ENCODE measurements at places on chromosomes 2 and 18. TPM values are rescaled to one million over a fixed set of nuclear protein-coding genes. Genes with fewer than 3 reads are reported as not detected.
A peak's percentile ranks its signal among the peaks of the same experiment; 100 is the strongest.

CCDC141 gene
- total RNA-seq = 0.29 TPM

DNA sequence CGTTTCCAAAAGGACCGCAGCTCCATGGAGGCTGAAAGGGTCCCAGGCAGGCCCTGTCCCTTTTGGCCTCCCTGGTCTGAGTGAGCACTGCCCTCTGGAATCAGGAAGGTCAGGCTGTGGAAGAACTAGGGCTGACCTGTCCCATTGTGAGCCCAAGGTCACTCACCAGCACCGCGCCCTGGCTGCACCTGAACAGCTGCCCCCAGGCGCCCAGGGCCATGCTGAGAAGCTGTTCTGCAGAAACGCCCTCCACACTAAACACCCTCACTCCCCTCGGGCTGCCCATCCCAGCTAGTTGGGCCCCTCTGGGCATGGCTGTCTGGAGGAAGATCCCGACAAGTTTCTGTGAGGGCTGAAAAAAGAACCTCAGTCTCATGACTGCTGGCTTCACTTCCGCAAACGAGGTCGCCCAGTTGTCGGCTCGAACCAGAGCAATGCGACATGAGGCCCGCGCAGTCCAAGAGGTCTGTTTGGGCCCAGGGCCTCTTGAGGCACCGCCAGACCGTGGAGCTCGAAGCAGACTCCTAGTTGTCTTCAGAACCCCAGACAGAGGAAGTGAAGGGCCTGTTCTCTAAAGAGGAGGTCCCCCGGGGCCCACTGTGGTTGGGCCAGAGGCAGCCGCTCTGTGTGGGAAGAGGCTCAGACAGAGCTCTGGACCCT is 64.4 kb downstream of the INPP5D start:
- DNase-seq = no peak
- H3K36me3 ChIP-seq = no peaks in the 10 kb centered on the region
- no peak overlapping the region for H3K27ac ChIP-seq
- H3K4me3 ChIP-seq = no peak overlapping the region
- H3K4me1 ChIP-seq = no peaks in the 10 kb centered on the region

DNA sequence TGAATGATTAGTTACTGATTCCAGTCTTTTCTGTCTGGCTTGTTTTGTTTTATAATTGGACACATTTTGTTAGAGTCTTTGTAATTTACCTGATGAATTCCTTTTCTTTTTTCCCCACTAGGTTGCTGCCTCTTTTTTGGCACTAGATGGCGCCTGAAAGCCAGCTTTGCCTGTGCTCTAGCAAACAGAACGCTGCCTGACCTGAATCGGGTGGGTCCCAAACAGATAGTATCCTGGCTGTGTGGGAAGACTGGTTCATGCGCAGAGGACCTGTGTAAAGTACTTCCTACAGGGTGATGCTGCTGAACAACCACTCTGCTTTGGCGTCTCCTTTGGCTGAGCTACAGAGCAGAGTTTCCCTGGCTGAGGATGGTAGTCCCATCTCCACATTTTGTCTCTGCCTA is 288.2 kb downstream of the IKZF2 start:
- no peaks in the 10 kb centered on the region for H3K36me3 ChIP-seq
- H3K27me3 ChIP-seq = no peaks in the 10 kb centered on the region
- no peak for DNase-seq
- H3K4me1 ChIP-seq = no peaks in the 10 kb centered on the region

DNA sequence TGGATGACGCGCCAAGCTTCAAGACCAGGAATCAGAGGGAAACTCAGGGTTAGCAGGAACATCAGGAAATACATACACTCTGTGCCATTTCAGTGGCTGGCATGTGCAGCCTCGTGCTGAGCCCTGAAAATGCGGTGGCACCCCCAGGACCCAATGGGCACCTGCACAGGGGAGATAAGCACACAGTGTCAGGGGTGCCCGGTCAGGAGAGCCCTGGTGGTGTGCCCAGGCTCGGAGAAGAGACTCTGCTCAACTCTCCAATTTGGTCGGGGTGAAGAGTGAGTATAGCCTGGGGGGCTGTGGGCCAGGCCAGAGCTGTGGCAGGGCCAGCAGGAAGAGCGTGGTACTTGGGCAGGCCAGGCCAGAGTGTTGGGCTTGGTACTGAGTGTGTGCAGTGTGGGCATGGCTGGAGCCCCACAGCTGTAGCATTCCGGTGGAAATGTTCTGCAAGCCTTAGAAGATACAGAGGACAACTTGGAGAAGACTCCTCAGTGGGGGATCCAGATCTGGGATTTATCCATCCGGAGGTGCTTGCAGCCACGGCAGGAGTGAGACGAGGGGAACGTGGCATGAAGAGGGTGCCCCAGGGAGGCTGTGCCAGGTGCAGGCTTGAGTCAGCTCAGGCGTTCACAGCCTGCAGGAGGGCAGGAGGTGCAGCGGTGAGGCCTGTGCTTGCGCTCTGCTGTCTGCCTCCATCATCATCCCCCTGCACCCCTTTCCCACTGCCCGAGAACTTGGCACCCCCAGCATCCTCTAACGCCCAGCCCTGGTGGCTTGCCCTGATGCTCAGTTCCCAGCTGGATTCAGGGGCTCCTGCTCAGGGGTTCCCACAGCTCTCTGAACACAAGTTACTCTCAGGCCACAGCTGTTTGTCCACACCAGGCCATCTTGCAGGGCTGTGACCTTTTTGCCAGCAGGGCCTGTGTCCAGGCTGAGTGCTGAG is 451.7 kb upstream of the HS6ST1 start:
- no peaks in the 10 kb centered on the region for H3K4me1 ChIP-seq
- no peak overlapping the region for H3K27ac ChIP-seq
- DNase-seq = no peak
- no peaks in the 10 kb centered on the region for H3K27me3 ChIP-seq
- no peak overlapping the region for H3K4me3 ChIP-seq
- H3K36me3 ChIP-seq = no peaks in the 10 kb centered on the region

DNA sequence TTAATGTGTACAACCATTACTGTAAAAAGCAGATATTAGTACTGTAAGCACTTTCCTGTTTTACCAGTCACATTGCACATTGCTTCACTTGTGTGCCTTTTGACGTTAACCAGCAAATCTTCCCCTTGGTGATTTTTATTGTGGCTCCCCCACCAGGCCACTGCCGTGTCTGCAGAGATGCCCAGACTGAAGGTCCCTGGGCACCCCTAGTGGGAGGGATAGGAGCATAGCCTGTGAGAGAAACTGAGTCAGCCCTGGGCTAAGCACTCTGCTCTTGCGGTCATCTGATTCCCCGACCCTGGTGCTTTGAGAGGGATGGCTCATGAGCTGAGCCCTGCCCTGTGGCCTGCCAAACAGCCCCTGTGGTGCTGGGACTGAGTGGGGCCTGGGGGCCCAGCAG is 73.4 kb downstream of the INPP4A start:
- H3K36me3 ChIP-seq = no peaks in the 10 kb centered on the region
- no peak overlapping the region for H3K4me3 ChIP-seq
- no peak for DNase-seq
- no peaks in the 10 kb centered on the region for H3K27me3 ChIP-seq
- H3K4me1 ChIP-seq = peaks cover 10% of the 10 kb centered on the region

DNA sequence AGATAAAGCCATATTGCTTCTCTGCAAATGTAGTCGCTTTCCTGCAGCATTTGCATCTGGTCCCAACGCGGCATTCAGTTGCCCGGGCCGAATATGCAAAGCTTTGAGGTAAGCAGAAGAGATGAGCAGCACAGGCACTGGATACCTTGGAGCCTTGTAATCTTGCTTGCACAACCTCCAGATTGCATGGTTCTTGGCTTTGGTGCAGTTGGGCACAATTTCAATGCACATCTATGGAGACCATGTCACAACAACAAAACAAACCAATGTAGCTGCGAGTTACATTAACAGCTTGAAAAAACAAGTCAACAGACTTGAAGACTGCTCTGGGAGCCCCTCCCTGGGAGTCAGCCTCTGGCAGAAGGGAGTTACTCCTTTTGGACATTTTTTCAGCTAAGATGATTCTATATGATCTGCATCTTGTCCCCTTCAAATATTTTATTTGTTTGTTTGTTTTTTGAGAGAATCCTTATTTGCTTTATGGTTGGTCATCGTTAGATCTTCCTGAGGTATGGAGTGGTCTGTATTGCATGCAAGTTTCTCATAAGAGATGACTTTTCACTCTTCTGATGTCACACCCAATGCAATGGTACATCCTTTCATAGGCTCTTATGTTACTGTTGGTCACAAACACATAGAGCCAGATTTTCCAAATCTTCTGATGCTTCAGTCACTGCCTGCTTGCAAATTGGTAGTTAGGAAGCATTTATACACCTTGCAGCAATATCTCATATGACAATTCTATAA is 113.5 kb downstream of the EFEMP1 start:
- peak; percentile 74 for DNase-seq
- H3K27me3 ChIP-seq = no peaks in the 10 kb centered on the region
- H3K36me3 ChIP-seq = no peaks in the 10 kb centered on the region

- no peaks in the 10 kb centered on the region for H3K4me1 ChIP-seq
- H3K27ac ChIP-seq = no peak overlapping the region
- H3K27me3 ChIP-seq = no peaks in the 10 kb centered on the region
These were observed 23.4 kb downstream of the FBLN7 start for GRCh38 chr2:112161431-112162145.

- no peak overlapping the region for H3K27ac ChIP-seq
- no peaks in the 10 kb centered on the region for H3K4me1 ChIP-seq
- DNase-seq = no peak
- no peaks in the 10 kb centered on the region for H3K27me3 ChIP-seq
- no peaks in the 10 kb centered on the region for H3K36me3 ChIP-seq
These were observed 633.5 kb downstream of the DCDC2C start for GRCh38 chr2:4336864-4337263.

GRCh38 chr2:65351234-65351947 is 81.0 kb downstream of the SPRED2 start:
- DNase-seq = no peak
- peak overlapping the region; percentile 35 for H3K27ac ChIP-seq
- H3K36me3 ChIP-seq = no peaks in the 10 kb centered on the region
- H3K4me3 ChIP-seq = no peak overlapping the region
- no peaks in the 10 kb centered on the region for H3K27me3 ChIP-seq

CHRNG gene
- not detected for total RNA-seq

DNA sequence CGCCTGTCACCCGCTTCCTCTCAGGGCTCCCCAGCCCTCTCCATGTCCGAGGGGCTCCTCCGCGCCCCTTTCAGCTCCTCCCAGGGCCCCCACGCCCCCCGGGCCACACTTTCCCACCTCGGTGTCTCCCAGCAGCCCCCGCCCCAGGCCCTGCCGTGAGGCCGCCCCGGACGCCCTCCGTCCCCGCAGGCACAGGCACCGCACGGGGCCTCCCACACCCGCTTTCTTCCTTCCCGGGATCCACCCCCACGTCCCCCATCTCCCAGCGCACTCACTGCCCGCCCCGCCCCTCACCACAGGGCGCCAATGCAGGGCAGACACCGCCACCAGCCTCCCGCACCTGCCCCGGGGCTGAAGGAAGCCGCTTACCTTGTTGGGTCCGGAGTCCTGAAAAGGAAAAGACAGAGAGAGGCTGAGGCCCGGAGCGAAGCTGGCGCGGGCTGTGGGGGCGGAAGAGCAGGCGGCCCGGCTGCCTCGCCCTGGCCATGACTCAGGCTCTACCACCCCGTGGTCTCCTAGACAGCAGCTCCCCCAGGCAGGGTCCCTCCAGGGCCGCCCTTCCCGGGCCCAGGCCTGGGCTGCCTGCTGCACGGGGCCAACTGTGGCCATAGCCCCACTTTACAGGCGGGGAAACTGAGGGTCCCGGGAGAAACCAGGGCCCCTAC is 37.7 kb downstream of the KIF1A start:
- H3K36me3 ChIP-seq = no peaks in the 10 kb centered on the region
- no peak for DNase-seq
- no peak overlapping the region for H3K27ac ChIP-seq
- H3K4me1 ChIP-seq = no peaks in the 10 kb centered on the region

GRCh38 chr2:32696439-32696838 is 68.6 kb downstream of the TTC27 start:
- no peaks in the 10 kb centered on the region for H3K4me1 ChIP-seq
- DNase-seq = no peak
- no peak overlapping the region for H3K27ac ChIP-seq
- H3K36me3 ChIP-seq = no peaks in the 10 kb centered on the region
- no peak overlapping the region for H3K4me3 ChIP-seq

CPLX4 gene
- not detected for total RNA-seq

KIF3C gene
- 5.3 TPM for total RNA-seq

DNA sequence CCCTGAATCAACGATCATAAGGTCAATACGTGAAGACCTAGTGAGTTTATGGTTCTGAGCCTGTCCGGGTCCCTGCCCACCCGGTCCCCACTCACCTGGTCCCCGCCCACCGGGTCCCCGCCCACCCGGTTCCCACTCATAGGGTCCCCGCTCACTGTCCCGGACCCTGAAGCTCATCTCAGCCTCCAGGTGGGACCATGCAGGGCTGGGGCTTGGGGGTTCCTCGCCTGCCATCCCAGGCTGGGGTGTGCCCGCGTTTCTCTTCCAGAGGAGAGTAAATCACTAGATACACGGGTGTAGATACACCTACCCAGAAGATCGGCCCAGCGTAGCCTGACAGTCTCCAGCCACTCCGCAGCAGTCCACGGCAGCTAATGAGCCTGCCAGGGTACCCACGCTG is 131.5 kb downstream of the MBP start:
- H3K36me3 ChIP-seq = no peaks in the 10 kb centered on the region
- no peaks in the 10 kb centered on the region for H3K27me3 ChIP-seq
- DNase-seq = no peak
- no peaks in the 10 kb centered on the region for H3K4me1 ChIP-seq

GRCh38 chr18:79818631-79819030 is 20.9 kb downstream of the KCNG2 start:
- no peaks in the 10 kb centered on the region for H3K4me1 ChIP-seq
- H3K27me3 ChIP-seq = no peaks in the 10 kb centered on the region
- no peaks in the 10 kb centered on the region for H3K36me3 ChIP-seq
- no peak for DNase-seq
- no peak overlapping the region for H3K4me3 ChIP-seq

UGT1A3 gene
- total RNA-seq = not detected

ADCY3 gene
- 104 TPM for total RNA-seq

ABCG5 gene
- total RNA-seq = not detected

DNA sequence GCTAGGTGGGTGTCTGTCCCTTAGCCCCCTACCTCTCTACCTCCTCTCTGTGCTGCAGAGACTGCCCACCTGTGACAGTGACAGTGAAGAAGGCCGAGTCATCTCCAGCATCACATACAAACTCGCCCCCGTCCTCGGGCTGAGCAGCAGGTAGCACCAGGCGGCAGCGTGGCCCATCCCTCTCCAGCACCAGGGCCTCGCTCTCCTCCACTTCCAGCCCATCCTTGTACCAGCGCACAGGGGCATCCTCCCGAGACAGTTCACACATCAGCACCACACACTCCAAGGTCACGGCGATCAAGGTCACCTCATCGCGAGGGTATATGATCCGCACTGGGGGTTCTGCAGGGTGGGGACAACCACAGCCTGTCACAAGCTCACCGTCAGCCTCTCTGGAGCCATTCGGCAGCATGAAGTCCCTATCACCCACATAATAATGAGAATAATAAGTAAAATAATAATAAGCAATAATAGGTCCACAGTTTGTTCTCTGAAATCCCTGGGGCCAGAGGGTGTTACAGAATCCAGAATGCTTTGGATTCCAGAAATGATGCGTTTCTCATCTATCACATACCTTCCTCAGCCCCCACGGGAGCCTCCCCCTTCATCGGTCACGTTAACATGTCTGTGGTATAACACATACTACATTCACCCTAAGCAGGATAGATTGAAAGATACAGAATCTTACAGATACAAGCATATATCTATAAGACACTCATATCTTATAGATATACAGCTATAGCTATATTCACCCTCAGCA is 12.0 kb downstream of the OBSL1 start:
- H3K27me3 ChIP-seq = no peaks in the 10 kb centered on the region
- no peaks in the 10 kb centered on the region for H3K4me1 ChIP-seq
- no peak overlapping the region for H3K27ac ChIP-seq
- H3K36me3 ChIP-seq = no peaks in the 10 kb centered on the region
- no peak for DNase-seq

All from uterus (tissue), 4 donors.